ENCODE measurements at places on chromosomes 6 and 20.

GRCh38 chr6:20434766-20435165 is 33.1 kb downstream of the E2F3 start:
- DNase-seq = no peak

DNA sequence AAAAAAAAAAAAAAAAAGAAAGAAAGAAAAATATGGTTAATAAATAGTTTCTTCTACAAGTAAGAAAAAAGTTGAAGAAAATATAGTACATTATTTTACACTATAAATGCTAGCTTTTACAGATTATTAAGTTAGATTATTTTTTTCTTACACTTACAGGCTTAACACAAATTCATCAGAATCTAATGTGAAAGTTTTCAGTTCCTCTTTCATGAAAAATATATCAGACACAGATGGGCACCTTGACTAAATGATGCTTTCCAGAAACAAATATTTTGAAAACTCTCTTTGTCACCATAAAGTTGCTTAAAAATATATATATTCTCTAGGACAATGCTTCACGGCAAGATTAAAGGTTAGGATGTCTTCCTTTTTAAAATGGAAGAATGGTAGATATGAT is 321.8 kb upstream of the HSF2 start:
- DNase-seq = no peak

DNA sequence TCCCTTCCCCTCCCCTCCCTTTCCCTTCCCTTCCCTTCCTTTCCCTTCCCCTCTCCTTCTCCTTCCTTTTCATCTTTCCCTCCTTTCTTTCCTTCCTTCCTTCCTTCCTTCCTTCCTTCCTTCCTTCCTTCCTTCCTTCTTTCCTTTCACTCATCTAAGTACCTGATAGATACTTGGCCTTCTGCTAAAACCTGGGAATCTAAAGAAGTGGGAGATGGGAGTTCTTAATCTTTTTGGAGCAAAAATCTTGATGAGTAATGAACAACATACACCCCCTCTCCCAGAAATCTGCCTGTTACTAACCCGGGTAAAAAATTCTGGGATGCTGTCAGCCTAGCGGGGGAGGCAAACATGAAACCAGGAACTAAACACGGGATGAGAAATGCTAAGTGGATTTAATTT is 100.7 kb downstream of the VEGFA start:
- peak; percentile 51 for DNase-seq

DNA sequence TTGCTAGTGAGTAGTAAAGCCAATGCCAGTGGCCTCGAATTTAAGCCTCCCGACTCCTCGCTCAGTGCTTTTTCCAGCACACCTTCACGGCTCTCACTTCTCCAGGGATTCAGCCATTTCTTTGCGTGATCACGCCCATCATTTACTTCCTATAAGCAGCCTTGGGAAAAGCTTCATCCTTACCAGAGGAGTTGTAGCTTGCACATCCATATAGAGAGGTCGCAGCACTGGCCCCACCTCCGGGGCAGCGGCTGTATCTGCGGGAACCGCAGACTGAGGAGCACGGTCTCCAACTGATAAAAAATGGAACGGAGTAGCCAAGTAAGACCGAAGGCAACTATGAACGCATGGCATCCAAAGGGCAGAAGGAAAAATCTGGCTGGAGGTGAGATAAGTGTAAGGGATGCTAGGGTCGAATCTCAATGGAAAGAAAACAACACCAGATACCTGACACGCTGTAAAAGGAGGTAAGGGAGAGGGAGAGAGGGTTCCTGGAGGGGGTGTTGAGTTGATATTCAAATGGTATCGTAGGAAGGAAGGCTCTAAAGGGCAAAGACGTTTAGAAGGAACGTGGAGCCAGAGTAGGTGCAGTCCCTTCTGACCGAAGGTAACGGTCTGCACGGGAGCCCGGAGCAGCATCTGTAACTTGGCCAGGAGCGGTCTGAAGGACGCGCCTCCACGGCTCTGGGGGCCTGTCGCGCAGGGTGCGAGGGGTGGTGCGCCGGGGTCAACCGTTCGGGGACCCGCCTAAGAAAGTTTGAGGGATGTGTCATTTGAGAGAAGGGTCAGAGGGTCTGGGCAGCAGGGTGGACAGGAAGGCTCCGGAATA is 640 bp downstream of the NFS1 start:
- peak; percentile 51 for DNase-seq

DNA sequence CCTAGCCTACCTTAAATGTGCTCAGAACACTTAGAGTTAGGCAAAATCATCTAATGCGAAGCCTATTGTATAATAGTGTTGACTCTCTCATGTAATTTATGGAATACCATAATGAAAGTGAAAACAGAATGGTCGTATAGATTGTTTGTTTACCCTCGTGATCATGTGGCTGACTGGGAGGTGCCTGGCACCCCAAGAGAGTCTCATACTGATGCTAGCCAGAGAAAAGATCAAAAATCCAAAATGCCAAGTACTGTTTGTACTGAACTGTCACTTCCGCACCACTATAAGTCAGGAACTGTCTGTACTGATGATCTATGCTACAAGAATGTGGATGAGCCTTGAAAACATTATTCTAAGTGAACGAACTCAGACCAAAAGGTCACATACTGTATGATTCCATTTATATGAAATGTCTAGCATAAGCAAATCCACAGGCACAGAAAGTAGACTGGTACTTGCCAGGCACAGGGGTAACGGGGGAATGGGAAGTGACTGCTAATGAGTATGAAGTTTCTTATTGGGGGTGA is 22.4 kb downstream of the ZMYND8 start:
- peak; percentile 91 for DNase-seq

GRCh38 chr20:4091490-4092479 is 76.4 kb upstream of the RNF24 start:
- peak; percentile 51 for DNase-seq

DNA sequence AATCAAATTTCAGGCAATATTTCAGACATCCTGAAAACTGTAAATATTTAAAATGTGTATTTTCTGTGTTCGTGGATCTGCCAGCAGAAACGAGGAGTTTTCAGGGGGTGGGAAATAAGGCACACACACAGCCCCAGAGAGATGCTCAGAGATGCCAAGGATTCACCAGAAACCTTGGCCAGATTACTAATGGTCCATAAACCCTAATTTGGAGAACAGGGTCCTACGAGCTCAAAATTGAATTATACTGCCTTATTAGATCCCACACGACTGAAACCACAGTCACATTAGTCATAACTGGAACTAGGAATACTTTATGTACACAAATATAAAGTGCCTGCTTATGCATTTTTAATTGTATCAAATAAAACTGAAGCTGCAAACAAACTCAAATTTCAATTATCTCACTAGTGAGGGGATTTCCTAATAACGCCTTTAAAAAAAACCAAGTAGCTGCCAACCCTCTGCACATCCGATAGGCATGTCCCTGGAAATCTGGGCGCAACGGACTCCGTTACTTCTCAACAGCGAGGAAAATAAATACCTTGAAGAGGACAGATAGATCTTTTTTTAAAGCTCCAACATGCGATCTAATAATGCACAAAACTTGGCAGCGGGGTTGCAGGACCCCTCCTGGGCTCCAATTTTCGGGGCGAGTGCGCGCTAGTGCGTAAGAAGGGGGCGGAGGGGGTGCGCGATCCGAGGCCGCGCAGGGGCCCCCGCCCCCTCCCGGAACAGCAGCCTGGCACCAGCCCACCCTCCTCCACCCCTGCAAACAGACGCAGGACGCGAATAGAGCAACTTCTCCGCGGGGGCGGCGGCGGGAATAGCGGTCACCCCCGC is 897 bp downstream of the CHD6 start:
- peak; percentile 69 for DNase-seq
